Activated CD8-positive, alpha-beta memory T cell treated with anti-CD3 and anti-CD28 coated beads for 1 hour (primary cell): ENCODE measurements at places on chromosomes 6 and 20.

GRCh38 chr6:45543298-45544235 is 165.8 kb upstream of the SUPT3H start:
- DNase-seq, result no peak

- no peak for DNase-seq
These were observed 103.5 kb downstream of the LAMP5 start for GRCh38 chr20:9617940-9618339.

- DNase-seq, result no peak
These were observed 838.0 kb downstream of the DHX35 start for GRCh38 chr20:39800111-39800510.

DNA sequence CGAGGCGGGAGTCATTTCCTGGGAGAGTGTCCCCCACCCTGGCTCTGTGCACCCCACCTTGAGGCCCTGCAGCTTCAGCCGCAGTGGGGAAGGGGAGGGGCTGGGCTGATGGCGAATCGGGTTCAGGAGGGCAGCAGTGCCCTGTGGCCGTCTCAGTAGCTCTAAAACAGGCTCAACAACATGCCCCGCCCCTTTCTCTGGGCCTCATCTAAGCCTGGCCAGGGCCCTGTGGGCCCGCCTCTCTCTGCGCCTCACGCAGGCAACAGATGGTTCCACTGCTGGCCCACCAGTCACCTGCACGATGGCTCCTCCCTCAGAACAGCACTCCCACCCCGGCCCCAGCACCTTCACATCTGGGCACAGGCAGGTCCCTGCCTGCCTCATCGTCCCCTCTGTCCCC is 30.2 kb downstream of the CHRNA4 start:
- no peak for DNase-seq

GRCh38 chr6:15620611-15621010 is 42.2 kb downstream of the DTNBP1 start:
- DNase-seq, result no peak

GRCh38 chr20:23583526-23583925 is 15.2 kb upstream of the CST9L start:
- DNase-seq, result no peak

GRCh38 chr20:2357114-2357513 is 23.6 kb upstream of the TGM6 start:
- DNase-seq, result no peak

- DNase-seq, result no peak
These were observed 381.8 kb upstream of the MARCKS start for GRCh38 chr6:113475392-113475791.

GRCh38 chr6:91970700-91971099 is 1383.8 kb upstream of the MAP3K7 start:
- no peak for DNase-seq

- no peak for DNase-seq
These were observed 513.7 kb upstream of the SULF2 start for GRCh38 chr20:48298851-48299484.

- DNase-seq, result no peak
These were observed 82.1 kb downstream of the SLC23A2 start for GRCh38 chr20:4919047-4919704.

GRCh38 chr20:10508060-10508459 is 73.0 kb downstream of the SLX4IP start:
- DNase-seq, result no peak

DNA sequence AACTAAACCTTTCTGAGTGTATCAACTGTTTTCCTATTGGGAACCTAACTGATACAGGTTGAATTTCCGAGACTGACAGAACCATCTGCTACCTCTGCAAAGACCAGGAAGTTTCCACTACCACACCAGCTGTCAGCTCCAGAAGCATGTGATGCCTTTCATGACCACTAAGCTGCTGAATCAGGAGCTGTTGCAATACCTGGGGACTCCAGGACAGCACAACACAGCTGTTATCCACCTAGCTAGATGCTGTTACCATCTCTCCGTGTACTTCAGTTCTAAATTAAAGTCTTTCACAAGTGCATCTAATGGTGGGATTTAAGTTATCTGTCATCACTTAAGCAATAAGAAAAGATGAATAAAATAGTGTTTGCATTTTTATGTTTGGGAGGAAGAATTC is 158.2 kb upstream of the IMPG1 start:
- DNase-seq, result no peak

- DNase-seq, result no peak
These were observed 205.3 kb downstream of the TAF4 start for GRCh38 chr20:61860260-61860987.

- DNase-seq, result no peak
These were observed 51.2 kb downstream of the LGSN start for GRCh38 chr6:63268574-63268973.

DNA sequence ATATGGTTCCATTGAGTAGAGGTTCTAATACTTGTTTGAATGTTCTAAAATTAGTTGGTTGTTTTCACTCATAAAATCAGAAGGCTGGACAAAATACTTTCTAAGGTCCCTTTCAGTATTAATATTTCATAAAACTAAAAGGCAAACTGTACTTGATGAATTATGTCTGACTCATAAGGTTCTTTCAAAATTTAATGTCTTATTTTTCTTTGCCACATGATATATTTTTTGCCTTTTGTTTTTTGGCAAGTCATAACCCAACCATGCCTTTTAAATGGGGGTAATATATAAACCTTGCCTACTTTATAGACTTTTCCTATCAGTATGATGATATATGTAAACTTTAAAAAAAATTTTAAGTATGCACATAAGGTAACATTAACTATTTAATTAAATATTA is 244.7 kb downstream of the PTPRK start:
- DNase-seq, result no peak

- DNase-seq, result no peak
These were observed 246.7 kb upstream of the MARCKS start for GRCh38 chr6:113610377-113610988.

GRCh38 chr20:19361790-19362189 is 149.3 kb downstream of the SLC24A3 start:
- DNase-seq, result no peak

- no peak for DNase-seq
These were observed 19.7 kb downstream of the TSHZ2 start for GRCh38 chr20:52991830-52992229.

- no peak for DNase-seq
These were observed 980 bp downstream of the MBOAT1 start for GRCh38 chr6:20211037-20211940.

- no peak for DNase-seq
These were observed 62.9 kb upstream of the HBS1L start for GRCh38 chr6:135117413-135117968.

- DNase-seq, result no peak
These were observed 33.4 kb downstream of the RWDD2A start for GRCh38 chr6:83226517-83226916.

GRCh38 chr6:1630771-1631217 is 21.1 kb downstream of the FOXC1 start:
- no peak for DNase-seq

- DNase-seq, result no peak
These were observed 120.1 kb downstream of the CLIC5 start for GRCh38 chr6:45895569-45895968.

GRCh38 chr6:130725551-130725950 is 101.7 kb upstream of the SMLR1 start:
- DNase-seq, result no peak

DNA sequence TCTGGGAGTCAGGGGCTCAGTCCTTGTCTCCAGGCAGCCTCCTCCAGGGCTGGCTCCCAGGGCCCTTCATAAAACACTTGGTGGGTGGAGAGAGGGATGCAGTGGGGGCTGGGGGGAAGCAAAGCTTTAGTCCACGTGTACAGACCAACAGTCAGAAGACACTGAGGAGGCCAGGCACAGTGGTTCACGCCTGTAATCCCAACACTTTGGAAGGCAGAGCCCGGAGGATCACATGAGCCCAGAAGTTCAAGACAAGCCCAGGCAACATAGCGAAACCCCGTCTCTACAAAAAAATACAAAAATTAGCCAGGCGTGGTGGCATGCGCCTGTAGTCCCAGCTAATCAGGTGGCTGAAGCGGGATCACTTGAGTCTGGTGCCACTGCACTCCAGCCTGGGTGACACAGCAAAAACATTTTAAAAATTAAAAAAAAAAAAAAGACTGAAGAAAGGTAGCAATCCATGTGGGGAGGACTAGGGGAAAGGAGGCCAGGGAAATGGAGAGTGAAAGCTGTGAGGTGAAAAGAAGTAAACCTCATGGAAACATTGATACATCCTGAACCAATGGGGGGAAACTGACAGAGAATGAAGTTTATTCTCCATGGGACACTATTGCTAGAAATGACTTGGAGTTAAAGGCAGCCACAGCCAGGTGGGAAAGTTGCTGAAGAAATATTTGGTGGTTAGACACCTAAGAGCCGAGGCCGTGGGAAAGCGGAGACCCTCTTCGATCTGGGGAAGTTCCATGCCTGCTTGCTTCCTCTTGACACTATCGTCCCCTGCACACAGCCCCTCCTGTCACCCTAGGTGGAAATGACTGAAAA is 35.4 kb downstream of the PIM1 start:
- no peak for DNase-seq

- DNase-seq, result no peak
These were observed 52.7 kb downstream of the GOPC start for GRCh38 chr6:117549611-117550010.

GRCh38 chr6:21003780-21004541 is 469.7 kb downstream of the CDKAL1 start:
- no peak for DNase-seq

GRCh38 chr6:36862164-36862847 is 12.3 kb downstream of the PPIL1 start:
- no peak for DNase-seq

DNA sequence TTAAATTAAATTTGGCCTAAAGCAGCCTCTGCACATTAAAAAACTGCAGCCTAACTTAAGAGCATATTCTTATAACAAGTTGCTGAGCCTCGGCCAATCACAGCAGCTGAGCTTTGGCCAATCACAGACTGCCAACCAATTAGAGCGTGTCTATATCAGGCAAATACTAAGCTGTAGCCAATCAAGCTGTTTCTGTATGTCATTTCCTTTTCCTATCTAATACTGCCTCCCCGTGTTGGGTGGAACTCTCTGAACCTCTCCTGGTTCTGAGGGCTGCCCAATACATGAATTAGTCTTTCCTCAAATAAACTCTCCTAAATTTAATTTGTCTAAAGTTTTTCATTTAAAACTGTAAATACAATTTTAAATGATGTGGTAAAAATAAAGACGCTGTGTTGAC is 3.9 kb upstream of the TMEM244 start:
- no peak for DNase-seq

DNA sequence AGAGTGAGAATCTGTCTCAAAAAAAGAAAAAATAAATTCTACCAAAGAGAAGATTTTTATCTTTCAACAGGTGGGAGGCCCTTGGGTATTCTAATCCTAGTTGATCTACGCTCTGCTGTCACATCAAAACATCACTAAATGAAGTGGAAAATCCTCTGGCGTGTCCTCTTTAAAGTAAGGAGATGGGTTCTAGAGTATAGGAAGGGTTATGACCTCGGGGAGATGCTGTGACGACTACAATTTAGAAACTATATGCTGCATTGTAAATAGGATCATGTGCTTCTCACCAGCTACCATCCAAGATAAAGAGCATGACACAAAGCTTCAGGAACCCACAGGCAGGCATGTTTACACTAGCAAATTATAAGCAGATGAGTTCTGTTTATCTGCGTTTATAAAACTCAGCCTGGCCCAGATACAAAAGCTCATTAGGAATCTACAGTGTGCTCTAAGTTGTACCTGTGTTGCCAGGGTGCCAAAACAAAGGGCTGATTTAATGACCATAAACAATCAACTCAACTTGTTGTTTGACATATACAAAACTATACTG is 197.1 kb upstream of the PLN start:
- DNase-seq, result no peak

GRCh38 chr20:40865095-40865494 is 163.5 kb upstream of the TOP1 start:
- DNase-seq, result no peak

DNA sequence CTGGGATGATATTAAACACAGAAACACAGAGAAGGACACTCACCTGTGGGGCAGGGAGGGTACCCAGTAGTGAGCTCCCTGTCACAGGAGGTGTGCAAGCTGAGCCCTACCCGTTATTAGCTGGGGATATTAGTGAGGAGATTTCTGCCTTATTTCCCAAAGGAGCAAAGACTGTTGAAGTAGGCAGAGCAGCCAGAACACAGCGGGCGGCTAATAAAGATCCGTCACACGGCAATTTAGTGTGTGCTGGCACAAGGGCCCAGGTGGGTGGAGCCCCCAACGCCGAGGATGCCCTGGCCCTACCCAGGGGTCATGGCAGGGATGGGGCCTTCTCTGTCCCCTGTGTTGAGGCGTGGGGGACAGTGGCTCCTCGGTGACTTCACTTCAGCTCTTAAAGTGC is 8.3 kb downstream of the VSTM2L start:
- DNase-seq, result no peak

DNA sequence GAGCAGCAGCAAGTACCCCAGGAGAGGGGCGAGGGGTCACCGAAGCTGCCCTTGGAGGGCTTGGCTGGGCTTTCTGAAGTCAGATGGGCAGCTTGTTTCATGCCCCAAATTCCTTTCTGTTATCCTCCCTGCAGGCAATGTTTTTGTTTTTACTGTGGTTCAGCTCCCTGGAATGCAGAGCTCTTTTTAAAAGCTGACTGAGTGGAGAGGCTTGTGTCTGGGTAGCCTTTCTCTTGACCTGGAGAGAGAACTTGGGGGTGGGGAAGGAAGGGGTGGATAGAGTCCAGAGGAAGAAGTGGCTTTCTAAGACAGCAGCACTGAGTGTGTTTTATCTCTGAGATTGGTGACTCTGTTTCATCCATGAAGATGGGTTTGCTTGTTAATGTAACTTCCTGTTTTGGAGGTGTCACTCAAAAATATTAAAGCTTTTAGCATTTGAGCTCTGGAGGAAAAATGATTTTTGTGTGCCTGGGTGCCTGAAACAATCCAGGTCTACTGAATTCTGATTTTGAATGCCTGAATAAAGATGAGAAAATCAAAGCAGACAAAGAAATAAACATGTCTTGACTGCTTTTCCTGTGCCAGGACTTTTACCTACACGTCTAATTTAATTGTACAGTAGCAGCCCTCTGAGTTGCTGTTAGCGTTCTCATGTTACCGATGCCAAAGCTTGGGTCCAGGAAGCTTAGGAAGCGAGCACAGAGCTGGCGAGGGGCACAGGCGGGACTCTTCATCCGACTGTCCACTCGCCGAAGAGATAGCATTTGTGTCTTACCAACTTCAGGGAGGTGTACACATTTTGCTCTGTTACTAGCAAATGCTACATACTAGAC is 78.2 kb upstream of the EEF1E1 start:
- no peak for DNase-seq

DNA sequence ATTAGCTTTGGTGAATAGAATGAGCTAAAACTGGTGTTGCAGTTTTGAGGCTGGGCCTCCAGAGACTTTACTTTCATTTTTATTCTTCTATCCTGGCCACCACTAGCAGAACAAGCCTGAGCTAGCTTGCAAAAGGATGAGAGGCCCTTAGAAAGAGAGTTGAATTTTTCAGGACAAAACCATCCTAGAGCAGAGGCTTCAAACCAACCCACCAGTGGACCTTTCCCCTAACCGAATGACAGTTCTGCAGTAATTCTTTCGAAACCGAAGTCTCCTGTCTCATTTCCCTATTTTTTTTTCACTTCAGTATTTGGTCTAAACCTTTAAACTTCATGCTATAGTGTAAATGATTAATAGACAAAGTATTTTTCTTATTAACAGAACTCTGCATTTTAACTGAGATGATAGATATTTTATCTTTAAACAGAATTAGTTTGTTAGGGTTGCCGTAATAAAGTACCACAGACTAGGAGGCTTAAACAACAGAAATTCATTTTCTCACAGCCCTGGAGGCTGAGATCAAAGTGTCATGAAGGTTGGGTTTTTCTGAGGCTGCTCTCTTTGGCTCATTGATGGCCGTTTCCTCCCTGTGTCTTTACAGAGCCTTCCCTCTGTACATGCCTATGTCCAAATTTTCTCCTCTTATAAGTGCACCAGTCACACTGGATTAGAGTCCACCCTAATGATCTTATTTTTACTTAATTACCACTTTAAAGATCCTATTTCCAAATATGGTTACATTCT is 80.6 kb upstream of the PAK5 start:
- DNase-seq, result no peak
